Inflammatory macrophage (primary cell): ENCODE measurements at places on chromosomes 2 and 18.

- DNase-seq = no peak
Measured at GRCh38 chr2:51039581-51039980, 7.6 kb upstream of the NRXN1 start.

DNA sequence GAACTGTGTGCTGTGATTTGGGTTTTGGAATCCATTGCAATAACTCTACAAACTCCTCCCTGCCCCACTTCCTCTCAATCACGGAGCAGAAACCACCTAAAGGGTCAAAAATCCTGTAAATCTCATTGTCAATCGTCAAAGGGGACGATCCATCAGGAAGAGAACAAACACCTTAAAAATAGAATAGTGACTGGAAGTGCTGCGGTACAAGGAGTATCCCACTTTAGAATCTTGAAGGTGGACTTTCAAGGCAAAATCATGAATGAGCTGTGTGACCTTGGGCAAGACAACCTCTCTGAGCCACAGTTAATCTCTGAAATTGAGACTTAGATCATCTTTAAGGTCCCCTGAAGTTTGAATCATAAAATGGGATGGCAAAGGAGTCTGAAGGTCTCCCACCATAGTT lies 5.9 kb downstream of the PMAIP1 start:
- DNase-seq = no peak

DNA sequence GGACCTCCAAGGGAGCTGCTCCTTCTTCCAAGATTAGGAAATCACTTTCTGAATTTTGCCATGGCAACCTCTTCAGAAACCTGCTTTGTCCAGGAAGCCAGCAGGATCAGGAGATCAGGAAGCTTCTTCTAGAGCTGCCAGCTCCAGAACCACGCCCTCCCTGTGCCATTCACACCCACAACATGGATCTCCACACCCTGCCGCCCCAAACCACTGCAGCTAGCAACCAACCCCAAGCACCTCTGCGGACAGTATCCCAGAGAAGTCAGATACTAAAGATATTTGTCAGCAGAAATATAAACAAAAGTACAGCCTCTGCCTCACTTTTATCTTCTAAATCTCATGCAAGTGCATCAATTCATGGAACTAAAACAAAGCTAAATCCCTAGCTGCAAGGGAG lies 106.4 kb downstream of the VIT start:
- no peak for DNase-seq

DNA sequence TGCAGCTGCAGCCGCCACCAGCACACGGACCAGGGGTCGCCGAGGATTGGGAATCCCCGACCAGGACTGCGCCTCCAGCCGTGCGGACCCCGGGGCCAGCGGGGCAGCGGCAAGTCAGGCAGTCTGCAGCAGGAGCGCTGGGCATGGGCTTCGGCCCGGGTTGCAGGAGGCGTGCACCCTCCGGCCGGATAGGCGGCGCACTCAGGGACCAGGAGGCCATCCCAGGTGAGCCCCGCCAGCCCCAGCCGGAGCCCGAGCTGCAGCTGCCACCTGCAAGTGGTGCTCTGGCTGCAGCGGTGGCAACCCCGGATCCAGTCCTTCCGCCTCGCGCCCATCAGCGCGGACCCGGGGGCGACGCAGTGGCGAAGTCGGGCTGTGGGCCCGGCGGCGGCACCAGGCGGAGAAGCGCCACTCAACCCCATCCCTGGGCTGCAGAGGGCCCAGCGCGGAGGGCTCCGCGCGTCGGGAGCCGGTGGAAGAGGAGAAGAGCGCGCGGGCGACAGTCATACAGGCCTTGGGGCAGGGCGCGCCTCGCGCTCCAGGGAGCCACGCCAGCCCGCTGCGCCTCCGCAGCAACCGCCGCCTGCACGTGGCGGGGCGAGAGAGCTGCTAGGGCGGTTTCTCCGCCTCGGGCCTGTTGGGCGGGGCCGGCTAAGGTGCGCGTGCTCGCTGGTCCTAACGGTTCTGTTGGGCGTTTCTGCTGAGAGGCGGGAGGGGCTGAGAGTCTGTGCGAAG lies 73.8 kb downstream of the RPIA start:
- DNase-seq = no peak

- DNase-seq = no peak
Measured at GRCh38 chr2:11542275-11542819, 8.5 kb downstream of the GREB1 start.

GRCh38 chr18:23837591-23837990 lies 148.3 kb downstream of the LAMA3 start:
- peak; percentile 66 for DNase-seq

DNA sequence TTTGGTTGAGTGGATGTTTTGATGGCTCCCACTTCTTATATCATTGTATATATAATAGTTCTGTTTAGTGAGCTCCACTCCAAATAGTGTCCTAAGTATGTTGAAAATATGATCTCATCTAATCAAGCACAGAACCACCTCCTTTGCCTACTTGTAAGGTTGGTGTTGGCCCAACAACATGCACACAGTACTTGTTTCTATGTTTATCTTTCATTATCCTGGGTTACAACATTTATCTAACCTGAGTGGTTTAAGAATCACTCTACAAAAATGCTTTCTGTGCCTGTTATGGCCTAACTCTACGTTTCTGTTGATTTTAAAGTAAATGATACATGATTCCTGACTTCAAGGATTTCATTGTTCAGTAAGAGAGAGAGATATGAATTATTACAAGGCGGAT lies 281.9 kb downstream of the FIGN start:
- DNase-seq = no peak

DNA sequence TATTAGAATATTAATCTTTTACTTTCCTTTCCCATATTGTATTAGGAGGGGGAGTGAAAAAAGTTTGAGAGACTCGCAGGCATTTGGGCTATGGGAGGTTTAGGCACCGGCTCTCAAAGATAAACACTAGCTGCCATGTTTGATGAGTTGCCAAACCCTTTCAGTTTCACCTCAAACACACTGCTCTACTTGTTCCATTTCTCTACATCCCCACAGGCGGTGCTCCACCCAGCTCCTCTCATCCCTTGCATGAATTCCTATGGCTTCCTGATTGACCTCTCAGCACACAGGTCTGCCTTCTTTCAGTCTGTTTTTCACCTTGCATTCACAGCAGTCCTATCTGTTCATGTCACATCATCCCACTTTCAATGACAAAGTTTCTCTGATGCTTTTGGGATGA lies 65.7 kb downstream of the MEP1B start:
- no peak for DNase-seq

- no peak for DNase-seq
Measured at GRCh38 chr2:239670463-239671120, 269.8 kb upstream of the HDAC4 start.

DNA sequence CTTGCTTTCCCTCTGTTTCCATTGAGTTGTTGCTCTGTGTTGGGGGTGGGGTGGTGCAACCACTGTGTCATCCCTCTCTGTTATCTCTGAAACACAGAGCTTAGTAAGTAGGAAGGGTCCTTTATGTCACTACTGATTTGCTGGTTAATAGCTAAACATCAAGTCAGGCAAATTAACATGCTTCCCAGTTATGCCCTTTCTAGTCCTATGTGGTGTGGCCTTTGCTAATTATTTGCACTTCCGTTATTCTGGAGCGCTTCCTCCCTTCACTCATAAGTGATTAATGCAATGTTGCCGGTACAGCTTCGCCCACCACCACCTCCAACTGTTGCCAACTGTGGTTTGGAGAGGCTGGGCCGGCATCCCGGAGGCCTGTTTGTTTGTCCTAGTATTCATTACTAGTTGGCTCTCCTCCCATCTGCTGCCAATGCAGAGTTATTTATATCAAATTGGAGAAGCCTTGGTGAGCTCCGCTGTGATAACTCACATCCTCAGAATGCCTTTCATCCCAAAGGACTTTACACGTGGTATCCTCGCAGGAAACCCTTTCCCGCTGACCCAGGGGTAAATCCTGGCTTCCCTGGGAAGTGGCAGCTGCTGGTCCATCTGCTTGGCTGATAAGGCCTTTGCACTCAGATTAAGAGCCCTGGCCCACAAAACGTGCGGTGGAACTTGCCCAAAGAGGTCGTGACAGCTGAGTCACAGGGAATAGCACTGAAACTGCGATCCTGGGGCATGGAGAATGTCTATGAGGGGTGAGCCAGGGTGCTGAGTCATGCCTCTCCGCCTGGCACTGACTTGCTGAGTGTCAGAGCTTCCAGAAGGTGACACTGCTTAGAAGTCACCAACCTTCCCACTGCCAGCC lies 72.0 kb upstream of the ZCCHC2 start:
- peak; percentile 97 for DNase-seq

GRCh38 chr2:186484062-186484735 lies 1.9 kb upstream of the ZC3H15 start:
- no peak for DNase-seq

DNA sequence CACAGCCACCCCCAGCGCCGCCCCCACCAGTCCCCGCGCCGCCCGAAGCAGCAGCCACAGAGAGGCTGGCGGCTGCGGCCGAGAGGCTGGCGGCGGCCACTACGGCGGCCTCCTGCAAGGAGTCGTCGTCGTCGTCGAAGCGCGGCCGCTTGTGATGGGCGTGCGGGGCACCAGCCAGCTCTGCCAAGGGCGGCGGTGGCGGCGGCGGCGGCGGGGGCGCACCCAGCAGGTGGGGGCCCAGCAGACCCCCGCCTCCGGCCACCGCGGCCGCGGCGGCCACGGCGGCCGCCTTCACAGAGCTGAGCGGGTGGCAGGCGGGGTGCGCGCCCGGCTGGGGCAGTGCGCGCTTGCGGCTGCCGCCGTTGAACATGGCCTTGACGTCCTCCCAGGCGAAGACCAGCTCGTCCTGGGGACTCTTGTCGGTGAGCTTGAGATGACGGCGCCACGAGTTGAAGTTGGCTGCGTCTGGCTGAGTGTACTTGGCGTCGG lies 3.3 kb downstream of the SKOR2 start:
- DNase-seq = no peak

GRCh38 chr2:72325592-72326422 lies 178.1 kb upstream of the CYP26B1 start:
- DNase-seq = no peak

- no peak for DNase-seq
Measured at GRCh38 chr2:227853204-227853629, 18.2 kb upstream of the DAW1 start.

DNA sequence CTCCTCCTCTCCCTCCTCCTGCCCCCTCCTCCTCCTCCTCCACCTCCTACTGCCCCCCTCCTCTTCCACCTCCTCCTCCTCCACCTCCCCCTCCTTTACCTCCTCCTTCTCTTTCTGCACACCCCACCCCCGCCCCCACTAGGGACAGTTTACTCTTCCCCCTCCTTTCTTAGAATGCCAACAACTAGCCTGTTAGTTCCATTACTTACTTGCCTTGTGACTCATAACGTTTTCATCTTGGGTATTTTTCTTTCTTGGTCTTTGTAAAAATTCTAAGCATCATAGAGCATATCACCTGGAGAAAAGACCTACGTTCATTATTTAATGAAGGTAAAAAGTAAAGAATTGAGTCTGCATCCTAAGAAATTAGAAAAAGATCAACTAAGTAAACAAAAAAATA lies 165.3 kb downstream of the NEDD4L start:
- DNase-seq = no peak

GRCh38 chr2:191170773-191171172 lies 20.0 kb upstream of the STAT4 start:
- no peak for DNase-seq

DNA sequence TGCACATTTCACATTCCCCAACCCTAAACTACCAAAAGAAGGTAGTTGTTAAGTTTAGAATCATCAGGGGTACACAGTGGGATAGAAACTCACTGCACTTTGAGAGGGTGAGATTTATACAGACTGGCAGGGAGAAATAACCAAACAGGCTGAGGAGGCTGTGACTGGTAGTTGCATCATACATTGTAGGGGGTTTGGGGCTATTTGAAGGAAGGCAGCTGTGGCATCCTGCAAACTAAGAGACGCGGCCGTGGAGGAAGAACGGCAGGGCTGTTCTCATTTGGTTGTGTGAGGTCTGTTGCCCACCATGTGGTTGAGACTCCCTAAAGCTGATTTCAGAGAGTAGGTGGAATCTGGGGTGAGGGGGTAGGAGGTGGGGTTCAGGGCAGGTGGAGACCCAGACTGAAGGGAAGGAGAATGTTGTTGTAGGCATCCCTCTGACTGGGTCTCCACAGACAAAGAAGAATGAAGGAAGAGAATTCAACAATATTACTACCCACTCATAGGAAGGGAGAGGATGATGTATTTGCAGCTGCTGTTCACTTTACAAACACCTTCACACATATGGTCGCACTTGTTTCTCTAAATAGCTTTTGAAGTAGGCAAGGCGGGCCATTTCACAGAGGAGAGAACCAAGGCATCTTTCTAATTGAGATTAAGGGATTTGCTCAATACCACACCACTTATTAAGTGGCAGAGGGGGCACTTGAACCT lies 170.9 kb upstream of the SIX2 start:
- no peak for DNase-seq

- DNase-seq = no peak
Measured at GRCh38 chr2:237978058-237978712, 11.4 kb downstream of the UBE2F start.

DNA sequence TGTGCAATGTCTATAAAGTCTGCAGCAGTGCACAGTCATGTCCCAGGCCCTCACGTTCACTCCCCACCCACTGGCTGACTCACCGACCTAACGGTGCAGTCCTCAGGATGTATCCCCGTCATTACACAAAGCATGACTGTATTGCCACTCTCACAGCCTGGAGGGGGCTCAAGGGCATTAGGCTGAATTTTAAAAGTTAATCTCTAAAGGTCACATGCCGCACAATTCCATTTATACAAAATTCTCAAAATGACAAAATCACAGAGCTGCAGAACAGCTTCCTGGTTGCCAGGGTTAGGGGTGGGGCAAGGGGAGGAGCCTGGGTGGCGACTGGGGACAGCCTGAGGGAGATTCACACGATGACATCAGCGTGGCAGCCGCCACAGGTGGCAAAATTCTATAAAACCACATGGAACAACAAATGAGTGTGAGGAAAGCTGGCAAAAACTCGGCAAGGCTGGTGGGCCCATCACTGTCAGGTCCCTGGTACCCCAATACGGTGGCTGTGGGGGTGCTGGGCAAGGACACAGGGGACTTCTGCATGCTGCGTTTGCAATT lies 97.6 kb downstream of the NDUFA10 start:
- DNase-seq = peak; percentile 59

DNA sequence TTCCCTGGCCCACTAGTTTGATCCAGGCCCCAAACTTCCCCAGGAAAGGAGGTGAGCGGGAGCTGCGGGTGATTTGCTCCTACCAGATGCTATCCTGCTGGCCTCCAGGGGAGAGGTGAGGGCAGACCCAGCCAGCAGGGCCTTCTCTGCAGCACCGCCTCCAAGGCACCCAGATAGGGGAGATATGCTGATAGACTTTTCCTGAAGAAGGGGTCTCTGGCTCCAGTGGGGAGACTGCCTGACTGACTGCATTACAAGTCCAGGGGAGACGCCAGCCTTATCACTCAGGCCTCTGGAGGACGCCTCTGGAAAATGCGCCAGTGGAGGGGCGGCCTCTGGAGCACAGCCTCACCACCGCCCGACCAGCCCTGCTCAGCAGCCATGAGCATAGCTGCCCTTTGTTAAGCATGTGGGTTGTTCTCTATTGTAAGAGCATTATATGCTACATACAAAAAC lies 60.6 kb upstream of the SMAD7 start:
- no peak for DNase-seq

DNA sequence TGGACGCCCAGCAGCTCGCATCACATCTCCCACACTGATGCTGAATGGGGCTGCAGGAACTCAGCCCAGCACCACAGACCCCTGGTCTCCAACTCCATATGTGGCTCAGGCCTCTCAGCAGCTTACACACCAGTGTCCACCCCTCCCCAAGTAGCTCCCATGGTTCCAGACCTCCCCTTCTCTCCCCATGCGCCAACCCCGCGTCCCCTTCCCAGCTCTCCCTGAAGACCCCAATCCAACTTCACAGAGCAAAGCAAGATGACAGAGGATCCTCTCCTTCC lies 188.9 kb downstream of the SH3BP4 start:
- no peak for DNase-seq

GRCh38 chr2:231250698-231251097 lies 52.3 kb downstream of the ARMC9 start:
- DNase-seq = peak; percentile 22
